Non-pigmented ciliary epithelial cell (primary cell): ENCODE measurements at places on chromosomes 12 and 14.

GRCh38 chr14:104514156-104514848, 65.3 kb upstream of the C14orf180 start:
- DNase-seq: no peak

GRCh38 chr12:28083840-28084678, 106.2 kb upstream of the CCDC91 start:
- DNase-seq: no peak

GRCh38 chr14:67863223-67863622, 43.6 kb downstream of the RAD51B start:
- no peak for DNase-seq

GRCh38 chr12:51028813-51029150, 2.6 kb upstream of the SLC11A2 start:
- DNase-seq: no peak

GRCh38 chr12:49974231-49974675, 1.5 kb downstream of the AQP6 start:
- DNase-seq: no peak

DNA sequence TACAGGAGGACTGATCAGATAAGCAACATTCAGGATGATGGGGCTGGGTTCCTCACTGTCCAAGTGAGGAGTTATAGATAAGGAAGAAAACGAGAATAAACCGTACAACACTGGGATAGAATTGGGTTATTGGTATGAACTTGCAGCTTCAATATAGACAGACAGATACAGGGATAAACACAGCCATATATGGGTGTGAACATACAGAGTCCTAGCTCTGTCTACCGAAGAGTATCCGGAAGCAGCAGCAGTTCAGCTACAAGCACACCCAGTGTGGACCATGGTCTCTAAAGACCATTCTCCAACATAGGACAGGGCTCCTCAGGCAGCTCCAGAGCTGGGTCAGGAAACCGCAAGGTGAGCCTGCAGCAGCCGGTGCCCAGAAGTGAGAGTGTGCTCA, 40.8 kb downstream of the CDC42BPB start:
- no peak for DNase-seq

DNA sequence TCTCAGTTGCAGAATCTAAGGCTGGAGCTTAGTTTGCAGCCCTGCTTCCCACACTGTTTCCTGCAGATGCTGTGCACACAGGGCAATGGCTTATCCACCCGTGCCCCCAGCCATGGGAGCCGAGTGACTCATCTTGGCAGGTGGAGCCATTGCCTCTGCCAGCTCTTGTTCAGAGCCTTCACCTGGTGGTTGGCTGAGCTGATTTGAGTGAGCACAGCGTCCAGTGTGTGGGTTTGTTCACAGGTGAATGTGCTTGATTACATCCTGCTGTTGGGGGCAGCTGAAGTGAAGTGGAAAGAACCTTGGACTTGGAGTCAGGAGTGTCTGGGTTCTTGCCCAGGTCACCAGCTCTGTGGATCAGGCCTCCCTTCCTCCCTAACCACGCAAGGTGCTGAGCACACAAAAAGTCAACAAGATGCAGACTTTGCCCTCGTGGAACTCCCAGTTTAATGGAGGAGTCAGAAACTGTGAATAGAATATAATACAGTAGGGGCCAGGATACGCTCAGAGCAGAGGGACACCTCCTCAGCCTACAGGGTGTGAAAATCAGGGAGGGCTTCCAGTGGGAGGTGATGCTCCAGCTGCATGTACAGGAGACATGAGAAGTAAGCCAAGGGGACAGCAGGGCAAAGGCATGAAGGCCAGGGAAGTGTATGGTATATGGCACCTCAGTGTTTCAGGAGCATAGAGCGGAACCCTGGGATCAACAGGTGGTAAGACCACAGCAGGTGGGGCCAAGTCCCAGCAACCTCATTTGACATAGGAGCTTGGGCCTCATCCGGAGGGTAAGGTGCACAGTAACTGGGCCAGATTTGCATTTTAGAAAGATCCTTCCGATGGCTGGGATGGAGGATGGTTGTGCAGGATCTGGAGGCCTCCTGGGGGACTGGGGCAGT, 22.8 kb downstream of the JDP2 start:
- DNase-seq: no peak
